ENCODE measurements at places on chromosomes 4 and X. TPM values are rescaled to one million over a fixed set of nuclear protein-coding genes. Genes with fewer than 3 reads are reported as not detected.

ALAS2 gene
- total RNA-seq: not detected

- no peak for DNase-seq
Observed at GRCh38 chr4:20251796-20252655, at the start of gene SLIT2. Gene SLIT2 (plus strand): TSS chr4:20251905. CDS start chr4:20253816, 1,911 bp downstream.

- no peak for DNase-seq
Observed at GRCh38 chr4:16757080-16757521, 141.3 kb downstream of the LDB2 start.

GRCh38 chr4:91233164-91233563 lies 1070.6 kb upstream of the GRID2 start:
- no peak for DNase-seq

DNA sequence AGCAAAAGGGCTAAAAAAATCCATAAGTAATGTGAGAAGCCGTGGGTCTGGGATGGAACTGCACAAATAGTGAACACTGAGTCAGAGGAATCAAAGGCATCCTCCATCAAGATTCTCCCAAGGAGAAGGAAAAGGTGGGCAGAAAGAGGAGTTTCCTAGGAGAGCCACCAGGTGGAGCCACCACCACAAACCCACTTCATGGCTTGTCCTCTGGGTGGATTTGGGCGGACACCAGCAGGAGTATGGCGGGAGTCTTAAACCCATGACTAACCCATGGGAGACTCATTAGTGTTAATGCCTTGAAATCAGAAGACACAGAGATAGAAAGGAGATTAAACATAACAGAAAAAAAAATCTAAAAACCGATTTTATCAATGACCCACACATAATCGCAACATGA lies 147.7 kb downstream of the SH3KBP1 start:
- DNase-seq: no peak

DNA sequence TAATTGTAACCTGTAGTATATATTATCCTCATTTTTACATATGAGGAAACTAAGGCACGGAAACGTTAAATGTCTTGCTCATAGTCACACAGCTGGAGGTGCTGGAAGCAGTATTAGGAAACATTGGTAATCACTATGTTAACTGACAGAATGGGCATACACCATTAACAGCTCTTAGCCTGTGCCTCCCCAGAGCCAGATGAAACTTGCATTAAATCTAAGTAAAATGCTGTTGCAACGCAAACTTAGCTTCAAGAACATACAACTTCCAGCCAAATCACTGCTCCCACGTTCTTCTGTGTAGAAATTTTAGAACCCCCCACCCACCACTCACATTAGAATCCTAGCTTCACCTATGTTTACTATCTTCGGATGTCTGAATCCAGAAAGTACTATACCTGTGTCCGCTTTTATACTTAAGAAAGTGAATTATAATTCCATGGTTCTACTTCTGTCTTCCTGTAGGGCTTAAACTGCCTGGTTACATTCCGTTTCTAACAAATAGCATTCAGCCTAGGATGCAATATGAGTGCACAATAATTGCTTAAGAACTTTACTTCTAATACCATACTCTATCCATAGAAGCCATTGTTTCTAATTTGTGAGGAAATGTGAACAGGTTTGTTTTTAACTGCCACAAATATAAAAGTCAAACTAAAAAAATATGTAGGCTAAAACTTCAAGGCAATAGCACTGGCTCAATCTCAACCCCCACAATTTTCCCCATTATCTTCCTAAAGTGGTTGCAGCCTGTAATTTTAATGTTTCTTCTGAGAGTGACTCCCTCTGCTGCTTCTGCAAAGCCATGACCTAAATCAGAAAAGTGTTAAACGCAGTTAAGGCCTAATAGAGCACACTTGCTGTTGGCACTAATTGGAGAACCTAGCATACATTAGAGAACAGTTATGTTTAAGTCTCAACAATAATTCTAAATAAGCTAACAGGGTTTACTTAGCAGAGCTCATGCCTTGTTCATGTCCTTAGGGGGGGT lies 4.4 kb downstream of the UNC5C start:
- no peak for DNase-seq

GRCh38 chr4:17680559-17681280 lies 66.3 kb downstream of the MED28 start:
- DNase-seq: no peak

DNA sequence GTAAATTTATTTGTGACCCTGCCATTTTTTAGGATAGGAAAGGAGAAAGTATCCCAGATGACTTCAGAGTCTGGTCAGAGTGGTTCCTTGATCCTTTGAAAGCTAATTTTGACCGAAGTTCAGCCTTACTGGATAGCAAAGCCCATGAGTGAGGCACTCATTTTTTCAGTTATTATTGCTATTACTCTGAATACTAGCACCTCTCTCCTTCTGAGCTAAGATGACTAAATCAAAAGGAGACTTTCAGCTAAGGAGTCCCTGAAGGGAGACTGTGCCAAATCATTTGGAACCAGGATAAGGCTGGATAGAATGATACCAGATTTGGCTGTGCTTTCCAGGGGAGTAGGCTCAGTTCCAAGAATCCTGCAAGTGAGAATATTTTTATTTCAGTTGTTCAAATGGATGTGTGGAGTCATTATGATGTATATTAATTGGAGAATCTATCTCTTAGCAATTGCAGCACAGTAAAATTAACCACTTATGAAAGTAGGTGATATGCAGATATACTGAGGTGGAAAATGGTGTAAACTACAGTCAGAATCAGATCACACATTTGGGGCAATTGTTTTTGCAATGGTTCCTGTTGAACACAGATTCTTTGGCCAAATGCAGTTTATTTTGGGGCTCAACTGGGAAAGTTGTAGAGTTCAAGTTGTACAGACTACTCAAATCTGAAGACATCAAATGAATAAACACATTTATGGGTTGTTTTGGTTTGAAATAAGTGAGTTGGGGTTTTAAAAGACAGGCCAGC lies 1.2 kb downstream of the P2RY10 start:
- no peak for DNase-seq

DNA sequence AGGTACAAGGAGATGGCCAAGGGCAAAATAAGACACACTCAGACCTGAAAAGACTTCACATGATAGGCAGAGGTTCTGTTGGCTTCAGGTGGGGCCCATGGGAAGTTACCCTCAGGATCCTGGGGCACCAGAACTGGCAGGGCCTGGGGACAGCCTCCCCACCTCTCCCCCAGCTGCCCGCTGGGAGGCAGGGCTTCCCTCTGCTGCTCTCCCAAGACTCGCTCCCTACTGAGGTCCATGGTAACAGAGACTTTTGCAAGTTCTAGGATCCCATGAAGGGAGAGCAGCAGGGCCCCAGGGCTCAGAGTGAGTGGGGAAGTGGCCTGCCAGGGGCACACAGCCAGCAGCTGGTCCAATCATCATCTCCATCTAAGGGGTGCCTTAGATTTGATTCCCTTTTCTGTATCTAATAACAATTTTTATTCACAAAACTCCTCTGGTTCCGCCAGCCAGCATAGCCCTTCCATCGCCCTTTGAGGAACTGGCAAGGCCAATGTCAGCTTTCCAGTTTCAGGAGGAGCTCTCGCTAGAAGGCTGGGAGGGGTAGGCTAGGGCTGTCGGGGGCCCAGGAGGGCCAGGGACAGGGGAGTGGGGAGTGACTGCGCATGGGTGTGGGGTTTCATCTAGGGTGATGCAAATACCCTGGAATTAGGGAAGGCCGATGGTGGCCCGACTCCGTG lies 78.2 kb downstream of the SLC2A9 start:
- DNase-seq: no peak

RRH gene
- total RNA-seq: not detected

XPNPEP2 gene
- 0.24 TPM for total RNA-seq

DNA sequence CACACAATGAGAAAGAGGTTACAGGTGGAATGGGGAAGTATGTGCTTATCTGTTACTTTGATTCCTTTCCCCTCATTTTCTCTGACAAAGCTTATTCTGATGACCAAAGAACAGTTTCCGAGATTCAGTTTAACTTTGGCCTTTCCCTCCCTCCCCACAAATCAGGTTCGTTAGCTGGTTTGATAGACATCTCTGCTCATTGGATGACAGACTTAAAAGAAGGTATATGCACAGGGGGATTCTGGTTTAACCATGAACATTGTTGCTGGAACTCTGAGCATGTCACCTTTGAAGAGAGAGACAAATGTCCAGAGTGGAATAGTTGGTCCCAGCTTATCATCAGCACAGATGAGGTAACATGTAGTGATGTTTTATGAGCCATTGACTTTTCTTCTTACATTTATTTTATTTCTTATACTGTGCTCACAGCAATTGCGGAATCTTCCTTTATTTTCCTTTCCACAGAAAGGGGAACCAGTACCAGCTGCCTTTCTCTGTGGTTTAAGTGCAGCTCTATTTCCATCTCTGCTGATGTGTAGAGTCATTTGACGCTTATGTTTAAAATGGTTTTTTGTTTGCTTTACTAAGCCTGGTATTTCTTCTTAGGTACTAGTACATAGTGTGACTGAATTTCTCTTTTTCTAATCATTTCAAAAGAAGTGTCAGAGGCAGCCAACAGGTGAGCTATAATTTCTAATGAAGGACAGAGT lies 125.0 kb downstream of the AKAP4 start:
- no peak for DNase-seq

GRCh38 chr4:118739022-118739713 lies 54.0 kb downstream of the METTL14 start:
- DNase-seq: no peak

- DNase-seq: no peak
Observed at GRCh38 chr4:48483777-48484493, 792 bp downstream of the SLC10A4 start.

DNA sequence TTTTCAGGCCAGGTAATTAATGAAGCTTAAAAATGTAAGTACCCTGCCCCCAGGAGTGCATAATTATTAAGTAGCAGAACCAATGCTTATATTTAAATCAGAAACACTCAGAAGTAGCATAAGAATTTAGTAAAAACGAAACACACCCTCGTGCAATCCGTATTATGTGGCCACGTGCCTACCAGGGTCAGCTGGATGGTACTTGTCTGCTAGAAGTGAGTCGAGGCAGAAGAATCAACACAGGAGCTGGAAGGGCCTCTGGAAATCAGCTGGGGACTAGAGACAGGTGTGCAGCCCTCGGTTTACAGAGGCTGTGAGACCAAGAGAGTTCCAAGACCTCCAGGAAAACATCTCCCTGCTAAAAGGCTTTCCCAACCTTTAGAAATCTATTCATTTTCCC lies 559 bp upstream of the FAM47E start:
- no peak for DNase-seq

DNA sequence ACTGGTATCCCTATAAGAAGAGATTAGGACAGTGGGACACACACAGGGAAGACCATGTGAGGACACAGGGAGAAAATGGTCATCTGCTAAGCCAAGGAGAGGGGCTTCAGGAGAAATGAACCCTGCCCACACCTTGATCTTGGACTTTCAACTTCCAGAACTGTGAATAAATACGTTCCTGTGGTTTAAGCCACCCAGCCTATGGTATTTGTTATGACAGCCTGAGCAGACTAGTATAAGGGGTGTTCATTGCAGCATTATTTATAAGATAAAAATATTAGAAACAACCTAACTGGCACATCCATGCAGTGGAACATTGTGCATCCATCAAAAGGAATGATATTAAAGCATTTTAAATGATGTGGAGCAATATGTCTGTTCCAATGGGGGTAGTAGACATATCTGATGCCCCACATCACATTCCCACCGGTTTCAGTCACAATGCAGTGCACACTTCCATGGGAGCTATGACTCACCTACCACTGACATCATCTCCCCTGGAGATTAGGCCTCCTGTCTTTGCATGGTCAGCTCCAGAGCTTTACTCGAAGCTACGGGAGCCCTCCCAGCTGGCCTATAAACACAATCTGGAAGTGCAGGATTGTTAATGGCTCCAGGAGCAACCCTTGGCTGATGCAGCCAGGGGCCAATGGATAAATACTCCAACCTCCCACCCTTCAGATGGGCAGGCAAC lies 38.9 kb upstream of the MAMLD1 start:
- no peak for DNase-seq

FHDC1 gene
- 0.10 TPM for total RNA-seq

GRCh38 chr4:74623041-74623440 lies 171.3 kb downstream of the BTC start:
- no peak for DNase-seq

XAGE1B gene
- not detected for total RNA-seq

SYN1 gene
- total RNA-seq: 0.22 TPM

GRCh38 chr4:161929956-161930355 lies 233.8 kb downstream of the FSTL5 start:
- no peak for DNase-seq

CAPN6 gene
- not detected for total RNA-seq

MID1IP1 gene
- 106 TPM for total RNA-seq

- no peak for DNase-seq
Observed at GRCh38 chr4:94927696-94928095, 169.9 kb downstream of the BMPR1B start.

WNK3 gene
- total RNA-seq: 0.02 TPM

ATP8A1 gene
- total RNA-seq: 18.2 TPM

SPANXD gene
- not detected for total RNA-seq

TRIM2 gene
- total RNA-seq: 0.16 TPM

GRCh38 chr4:56874166-56874565 lies 33.5 kb upstream of the REST start:
- no peak for DNase-seq

DNA sequence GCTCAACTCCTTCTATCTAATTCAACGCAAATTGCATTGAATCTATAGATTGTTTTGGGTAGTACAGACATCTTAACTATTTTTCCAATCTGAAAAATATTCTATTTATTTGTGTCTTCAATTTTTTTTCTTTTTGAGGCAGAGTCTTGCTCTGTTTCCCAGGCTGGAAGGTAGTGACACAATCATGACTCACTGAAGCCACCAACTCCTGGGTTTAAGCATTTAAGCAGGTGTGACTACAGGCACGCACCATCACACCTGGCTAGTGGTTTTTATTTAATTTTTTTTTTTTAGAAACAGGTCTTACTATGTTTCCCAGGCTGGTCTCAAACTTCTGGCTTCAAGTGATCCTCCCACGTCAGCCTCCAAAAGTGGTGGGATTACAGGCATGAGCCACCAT lies 98.3 kb downstream of the GK start:
- no peak for DNase-seq

GRCh38 chr4:73843369-73843768 lies 6.9 kb downstream of the CXCL6 start:
- DNase-seq: no peak

- no peak for DNase-seq
Observed at GRCh38 chr4:41569961-41570360, 32.0 kb downstream of the LIMCH1 start.

NXF2 gene
- not detected for total RNA-seq
